H1 (cell line): ENCODE measurements at places on chromosomes 16 and 17. TPM values are rescaled to one million over a fixed set of nuclear protein-coding genes. Genes with fewer than 3 reads are reported as not detected.
A peak's percentile ranks its signal among the peaks of the same experiment; 100 is the strongest.

AGRP gene
- not detected in 2 replicates for total RNA-seq

- H3K36me3 ChIP-seq = no peaks in the 10 kb centered on the region
- no peak overlapping the region for H3K4me3 ChIP-seq
- H3K27me3 ChIP-seq = no peaks in the 10 kb centered on the region
- H3K4me1 ChIP-seq = peaks cover 6% of the 10 kb centered on the region
Observed at GRCh38 chr16:66263168-66263972, 103.1 kb upstream of the CDH5 start.

FOXL1 gene
- 0.29 TPM in 1 of 2 replicates, not detected in the other for total RNA-seq

DNA sequence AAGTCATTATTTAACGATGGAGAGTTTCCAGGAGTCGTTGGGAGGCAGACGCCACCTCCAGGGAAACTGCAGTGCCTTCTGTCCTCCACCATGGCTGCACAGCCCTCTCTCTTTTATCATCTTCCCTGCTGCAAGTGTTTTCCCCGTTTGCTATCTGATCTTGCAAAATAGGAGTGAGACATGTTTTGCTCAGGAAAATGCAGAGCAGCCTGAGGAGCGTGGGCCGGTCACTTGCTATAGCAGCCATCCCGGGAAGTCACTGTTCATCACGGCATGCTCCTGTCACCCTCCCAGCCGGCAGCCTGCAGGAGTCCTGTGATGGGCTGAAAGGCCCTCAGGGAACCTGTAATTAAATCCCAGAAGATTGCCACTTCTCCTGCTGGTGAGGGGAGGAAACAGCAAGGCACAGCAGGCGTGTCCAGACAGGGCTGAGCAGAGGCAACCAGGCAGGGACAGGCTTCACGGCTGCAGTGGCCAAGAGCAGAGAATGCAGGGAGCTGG lies 143.1 kb downstream of the GSG1L start:
- DNase-seq = peak; percentile 23
- H3K4me1 ChIP-seq = peaks cover 2% of the 10 kb centered on the region; the same call in 1 of the 2 replicates

NXPH3 gene
- total RNA-seq = 3.3 and 3.7 TPM in 2 replicates

- peaks cover 35% of the 10 kb centered on the region for H3K4me1 ChIP-seq
- no peaks in the 10 kb centered on the region for H3K27me3 ChIP-seq
- no peak for DNase-seq
- peak overlapping the region; percentile 91 for H3K4me3 ChIP-seq
Observed at GRCh38 chr17:38428643-38429371, 543 bp downstream of the ARHGAP23 start.
